ENCODE measurements at places on chromosomes 4 and X.
A peak's percentile ranks its signal among the peaks of the same experiment; 100 is the strongest.

DNA sequence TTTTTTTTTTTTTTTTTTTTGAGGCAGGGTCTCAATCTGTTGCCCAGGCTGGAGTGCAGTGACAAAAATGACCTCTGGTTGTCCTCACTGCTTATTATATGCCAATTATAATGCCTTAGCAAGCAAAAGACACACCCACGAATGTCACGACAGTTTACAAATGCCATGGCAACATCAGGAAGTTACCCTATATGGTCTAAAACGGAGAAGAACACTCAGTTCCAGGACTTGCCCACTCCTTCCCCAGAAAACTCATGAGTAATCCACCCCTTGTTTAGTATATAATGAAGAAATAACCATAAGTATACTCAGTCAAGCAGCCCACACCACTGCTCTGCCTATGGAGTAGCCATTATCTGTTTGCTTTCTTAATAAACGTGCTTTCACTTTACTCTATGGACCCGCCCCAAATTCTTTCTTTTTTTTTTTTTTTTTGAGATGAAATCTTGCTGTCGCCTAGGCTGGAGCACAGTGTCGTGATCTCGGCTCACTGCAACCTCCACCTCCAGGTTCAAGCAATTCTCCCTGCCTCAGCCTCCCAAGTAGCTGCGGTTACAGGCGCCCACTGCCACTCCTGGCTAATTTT is 106.2 kb downstream of the SMIM20 start:
- DNase-seq = peak; percentile 35

DNA sequence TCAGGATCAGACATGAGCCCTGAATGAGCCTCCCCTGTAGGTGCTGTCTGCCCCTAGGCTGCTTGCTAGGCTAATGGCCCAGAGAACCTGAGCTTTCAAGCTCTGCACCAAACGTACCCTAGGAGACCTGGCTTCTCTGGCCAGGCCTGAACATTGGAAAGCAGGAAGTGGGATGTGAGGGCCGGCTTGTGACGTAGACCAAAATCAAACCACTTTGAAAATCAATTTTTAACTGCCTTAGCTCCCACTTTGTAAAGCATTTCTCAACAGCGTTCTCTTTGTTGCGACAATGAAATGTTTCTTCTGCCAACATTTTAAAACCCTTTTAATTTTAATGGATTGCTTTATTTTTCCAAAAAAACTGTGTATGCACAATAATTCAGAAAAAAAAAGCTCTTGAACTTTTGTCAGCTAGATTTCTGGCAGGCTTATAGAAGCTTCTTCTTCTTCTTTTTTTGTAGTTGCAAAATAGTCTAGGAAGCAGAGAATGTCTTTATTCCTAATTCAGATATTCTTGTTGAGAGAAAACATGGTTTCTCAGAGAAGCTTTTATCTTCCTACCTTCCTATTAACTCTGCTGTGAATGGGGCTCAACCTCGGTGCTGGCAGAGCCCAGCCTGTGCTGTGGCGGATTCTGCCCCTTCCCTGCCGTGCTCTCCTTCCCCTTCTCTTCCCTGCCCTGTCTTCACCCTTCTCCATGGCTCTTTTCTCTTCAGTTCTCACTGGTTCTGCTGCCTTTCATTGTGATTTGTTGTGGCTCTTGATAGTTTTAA is 145.2 kb upstream of the SFRP2 start:
- DNase-seq = no peak

- DNase-seq = no peak
These were observed 116.7 kb downstream of the HMX1 start for GRCh38 chr4:8754634-8755589.

GRCh38 chr4:16082426-16083240 is 1.2 kb downstream of the PROM1 start:
- no peak for DNase-seq

DNA sequence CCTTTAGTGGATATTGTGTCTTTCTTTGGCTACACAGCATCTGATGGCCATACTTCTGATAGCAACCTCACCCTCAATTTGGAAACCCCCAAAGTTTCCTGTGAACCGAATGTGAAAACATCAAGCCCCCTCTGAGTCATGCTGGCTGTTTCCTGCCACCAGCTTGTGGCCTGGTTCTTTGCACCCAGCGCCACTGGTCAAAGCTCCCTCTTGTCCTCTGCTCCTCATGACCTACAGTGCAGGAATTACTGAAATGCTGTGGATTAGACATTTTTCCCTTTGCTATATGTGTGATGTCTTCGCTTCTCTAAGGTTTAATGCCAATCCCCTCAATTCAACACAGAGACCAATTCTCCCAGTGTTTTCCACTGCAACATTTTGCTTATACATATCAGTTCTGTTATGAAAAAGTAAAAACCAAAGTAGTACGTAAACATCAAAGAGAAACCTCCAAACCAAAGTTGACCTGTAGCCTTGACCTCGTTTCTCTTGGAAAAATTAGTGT is 224.0 kb upstream of the TENM3 start:
- DNase-seq = no peak

DNA sequence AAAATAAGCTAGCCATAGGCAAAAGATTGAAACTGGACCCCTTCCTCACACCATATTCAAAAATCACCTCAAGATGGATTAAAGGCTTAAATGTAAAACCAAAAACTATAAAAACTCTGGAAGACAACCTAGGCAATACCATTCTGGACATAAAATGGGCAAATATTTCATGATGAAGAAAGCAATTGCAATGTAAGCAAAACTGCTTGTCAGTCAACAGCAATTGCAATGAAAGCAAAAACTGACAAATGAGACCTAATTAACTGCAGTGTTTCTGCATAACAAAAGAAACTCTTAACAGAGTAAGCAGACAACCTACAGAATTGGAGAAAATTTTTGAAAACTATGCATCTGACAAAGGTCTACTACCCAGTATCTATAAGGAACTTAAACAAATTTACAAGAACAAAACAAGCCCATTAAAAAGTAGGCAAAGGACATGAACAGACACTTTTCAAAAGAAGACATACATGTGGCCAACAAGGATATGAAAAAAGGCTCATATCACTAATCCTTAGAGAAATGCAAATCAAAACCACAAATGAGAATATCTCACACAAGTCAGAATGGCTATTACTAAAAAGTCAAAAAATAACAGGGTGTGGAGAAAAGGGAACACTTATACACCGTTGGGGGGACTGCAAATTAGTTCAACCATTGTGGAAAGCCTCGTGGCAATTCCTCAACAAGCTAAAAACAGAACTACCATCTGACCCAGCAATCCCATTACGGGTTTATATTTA is 46.7 kb downstream of the CFAP299 start:
- DNase-seq = no peak

- DNase-seq = no peak
These were observed 263.8 kb upstream of the IGFBP7 start for GRCh38 chr4:57373991-57374390.

GRCh38 chrX:149021159-149021558 is 483.9 kb downstream of the IDS start:
- no peak for DNase-seq

DNA sequence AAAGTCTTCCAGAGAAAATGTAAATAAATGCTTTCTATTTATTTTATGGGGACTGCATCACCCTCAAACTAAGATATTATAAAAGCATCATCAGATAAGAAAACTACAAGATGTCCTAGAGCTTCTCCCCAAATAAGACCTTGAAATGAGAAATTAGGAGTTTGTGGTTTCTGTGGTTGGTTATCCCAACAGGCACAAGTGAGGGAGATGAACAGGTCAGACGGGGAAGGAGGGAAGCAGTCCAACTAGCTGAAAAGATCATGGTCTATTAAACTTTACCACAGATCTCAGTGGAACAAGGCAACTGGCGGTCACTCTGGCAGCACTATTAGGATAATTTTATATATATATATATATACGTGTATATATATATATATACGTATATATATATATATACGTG is 319.3 kb upstream of the GRID2 start:
- DNase-seq = no peak

- no peak for DNase-seq
These were observed 355.2 kb downstream of the UNC5C start for GRCh38 chr4:95193391-95194224.

- DNase-seq = no peak
These were observed 122.3 kb downstream of the TEX13A start for GRCh38 chrX:105098201-105098600.

DNA sequence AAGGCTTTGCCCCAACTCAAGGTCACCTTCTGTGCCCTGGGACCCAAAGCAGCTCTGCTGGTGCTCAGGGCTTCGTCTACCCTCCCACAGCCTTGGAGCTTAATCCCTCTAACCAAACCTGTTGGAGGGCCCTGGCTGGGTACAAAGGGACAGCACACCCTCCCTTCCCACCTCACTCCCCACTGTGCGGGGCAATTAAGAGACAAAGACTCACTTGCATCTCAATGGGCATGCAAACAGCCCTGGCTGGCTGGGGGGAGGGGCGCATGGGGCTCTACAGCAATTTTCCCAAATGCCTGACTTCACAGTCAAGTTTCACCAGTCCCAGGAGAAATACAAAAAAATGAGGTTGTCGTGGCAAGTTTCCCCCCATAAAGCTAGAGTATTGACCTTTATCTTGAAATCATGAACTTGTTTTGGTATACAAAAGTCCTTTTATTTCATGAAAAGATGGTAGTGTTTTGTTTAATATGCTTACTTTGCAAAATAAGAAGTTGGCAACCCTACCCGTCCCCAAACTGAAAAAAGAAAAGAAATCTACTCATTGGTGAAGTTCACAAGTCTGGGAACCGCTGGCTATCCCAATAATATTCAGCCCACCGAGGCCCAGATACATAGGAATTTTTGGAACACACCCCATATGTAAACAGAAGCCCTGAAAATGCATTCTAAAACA is 4.1 kb upstream of the CD99L2 start:
- no peak for DNase-seq

DNA sequence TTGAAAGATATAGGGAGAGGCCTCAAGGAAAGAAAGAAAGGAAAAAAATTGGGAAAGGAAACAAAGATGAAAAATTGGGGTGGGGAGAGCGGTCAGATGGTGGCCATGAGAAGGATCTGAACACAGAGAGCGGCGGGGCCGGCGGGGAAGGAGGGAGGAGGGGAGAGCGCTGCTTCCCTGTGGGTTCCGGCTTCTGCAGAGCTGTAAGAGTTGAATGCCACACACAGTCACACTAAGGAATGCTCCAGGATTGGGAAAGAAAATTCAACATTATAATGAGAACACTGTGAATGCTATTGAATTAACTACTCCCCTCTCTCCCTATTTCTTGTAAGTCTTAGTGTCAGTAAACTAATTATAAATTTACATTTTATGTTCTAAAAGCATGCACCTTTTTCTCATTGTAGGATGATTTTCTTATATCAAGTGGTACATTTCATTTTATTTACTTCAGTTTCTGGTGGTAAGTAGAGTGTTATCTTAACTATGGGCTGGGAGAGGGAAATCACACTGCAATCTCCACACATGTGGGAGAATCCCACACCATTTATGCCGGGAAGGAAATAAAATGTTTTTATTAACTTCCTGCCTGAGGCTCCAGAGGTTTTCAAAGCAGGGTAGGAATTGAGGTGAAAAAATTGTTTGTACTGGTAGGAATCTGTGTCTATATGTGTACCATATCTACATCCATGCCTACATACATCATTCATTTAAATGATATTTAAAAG is 904 bp downstream of the F11 start:
- no peak for DNase-seq

DNA sequence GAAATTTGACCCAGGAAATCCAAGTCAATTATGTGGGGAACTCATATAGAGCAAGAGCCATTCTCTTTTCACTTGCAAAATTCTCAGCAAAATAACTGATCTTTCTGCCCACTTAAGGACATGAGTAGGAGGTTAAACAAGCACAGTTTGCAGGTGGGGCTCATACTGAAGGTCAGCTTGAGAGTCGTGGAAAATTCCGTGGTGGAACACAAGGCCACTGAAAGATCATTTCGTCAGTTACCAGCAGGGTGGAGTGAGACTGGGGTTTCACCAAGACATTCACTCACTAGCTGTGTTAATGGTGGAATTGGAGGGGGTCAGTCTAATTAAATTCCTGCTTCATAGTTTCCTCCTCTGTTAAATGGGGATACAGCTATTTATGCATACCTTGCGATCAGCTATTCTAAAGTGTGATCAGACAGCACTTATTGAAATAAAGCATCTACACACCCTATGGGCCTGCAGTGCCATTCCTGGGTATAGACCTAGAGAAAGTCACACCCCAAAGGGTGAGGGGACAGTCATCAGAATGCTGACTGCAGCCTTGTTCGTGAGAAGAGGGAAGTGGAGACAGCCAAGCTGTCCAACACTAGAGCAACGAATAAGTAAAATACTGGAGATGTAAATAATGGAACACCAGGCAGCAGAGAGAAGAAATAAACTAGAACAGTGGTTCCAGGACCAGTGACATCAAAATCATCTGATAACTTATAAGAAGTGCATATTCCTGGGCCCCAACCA is 42.7 kb upstream of the CLNK start:
- DNase-seq = no peak

GRCh38 chr4:74426101-74426500 is 18.8 kb upstream of the AREG start:
- DNase-seq = no peak

GRCh38 chr4:96525898-96526297 is 686.0 kb downstream of the PDHA2 start:
- no peak for DNase-seq

GRCh38 chrX:84735025-84735424 is 232.8 kb upstream of the HDX start:
- no peak for DNase-seq

- DNase-seq = no peak
These were observed 134.3 kb downstream of the AMELX start for GRCh38 chrX:11427453-11428071.

DNA sequence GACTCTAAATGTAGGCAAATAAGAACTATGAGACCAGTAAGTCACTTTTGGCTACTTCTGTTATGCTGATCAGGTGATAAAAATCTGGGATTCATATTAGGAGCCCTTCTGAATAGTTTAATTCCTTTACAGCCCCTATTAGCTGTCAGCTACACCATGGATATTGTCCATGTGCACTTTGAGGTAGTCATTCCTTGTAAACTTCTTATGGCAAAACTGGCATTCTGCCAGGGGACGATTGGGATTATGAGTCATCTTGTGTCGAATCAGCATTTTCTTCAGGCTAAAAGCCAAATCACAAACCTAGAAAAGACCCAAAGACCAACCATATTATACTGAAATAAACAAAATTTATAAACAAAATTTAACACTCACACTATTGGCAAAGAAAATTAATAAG is 227.6 kb downstream of the PRDM5 start:
- no peak for DNase-seq

- DNase-seq = no peak
These were observed 26.2 kb downstream of the JADE1 start for GRCh38 chr4:128835498-128836222.

DNA sequence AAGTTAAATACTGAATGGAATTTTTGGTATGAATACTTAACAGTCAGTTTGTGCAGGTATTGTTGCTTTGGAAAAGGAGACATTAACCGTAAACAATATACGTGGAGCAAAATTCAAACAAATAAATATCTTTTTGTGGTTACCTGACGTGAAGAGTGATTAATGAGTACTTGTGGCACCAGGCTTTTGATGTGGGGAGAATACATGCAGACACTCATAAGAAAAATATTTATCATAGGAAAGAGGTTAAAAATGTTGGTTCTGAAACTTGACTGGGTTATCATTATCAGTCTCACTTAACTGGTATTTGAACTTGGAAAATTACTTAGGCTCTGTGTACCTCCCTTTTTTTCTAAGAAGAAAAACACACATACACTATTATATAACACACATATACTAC is 136.4 kb upstream of the NDST4 start:
- DNase-seq = no peak

Measured in CD4-positive, alpha-beta T cell treated with Interleukin-4 for 1 hour (primary cell).